ENCODE measurements at places on chromosomes 4 and X. TPM values are rescaled to one million over a fixed set of nuclear protein-coding genes. Genes with fewer than 3 reads are reported as not detected.

The RAI2 gene
- total RNA-seq = 1.3 TPM

The PIGA gene
- total RNA-seq = 4.9 TPM

The NSUN7 gene
- total RNA-seq = 0.51 TPM

GRCh38 chr4:150173982-150174398, 95.7 kb downstream of the DCLK2 start:
- no peaks in the 10 kb centered on the region for H3K27me3 ChIP-seq
- H3K4me3 ChIP-seq = no peak overlapping the region
- H3K4me1 ChIP-seq = peaks cover 3% of the 10 kb centered on the region
- peak; percentile 78 for DNase-seq

DNA sequence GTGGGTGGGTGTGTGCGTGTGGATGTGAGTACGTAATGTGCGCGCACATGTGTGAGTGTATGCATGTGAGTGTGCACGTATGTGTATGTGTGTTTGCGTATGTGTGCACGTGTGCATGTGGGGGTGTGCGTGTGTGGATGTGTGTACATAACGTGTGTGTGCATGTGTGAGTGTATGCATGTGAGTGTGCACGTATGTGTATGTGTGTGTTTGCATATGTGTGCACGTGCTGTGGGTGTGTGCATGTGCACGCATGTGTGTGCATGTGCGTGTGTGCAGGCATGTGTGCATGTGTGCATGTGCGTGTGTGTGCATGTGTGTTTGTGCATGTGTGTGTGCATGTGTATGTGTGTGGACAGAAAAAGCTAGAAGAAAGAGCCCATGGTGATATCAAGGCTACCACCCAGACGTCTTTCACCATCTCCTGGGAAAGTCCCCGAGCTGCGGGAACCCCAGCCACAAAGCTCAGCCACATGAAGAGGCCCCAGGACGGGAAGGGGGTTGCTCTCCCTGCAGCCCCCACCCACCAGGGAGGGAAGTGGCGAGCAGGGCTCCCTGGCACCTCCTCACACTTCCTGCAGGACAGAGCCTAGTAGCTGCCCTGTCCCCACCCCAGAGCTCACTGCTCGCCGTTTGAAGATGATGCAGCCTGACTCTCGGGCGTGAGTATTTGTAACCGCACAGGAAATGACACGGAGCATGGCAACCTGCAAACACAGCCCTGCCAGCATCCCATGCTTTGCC, 108.3 kb downstream of the DCTD start:
- peak; percentile 23 for DNase-seq
- no peak overlapping the region for H3K4me3 ChIP-seq
- H3K4me1 ChIP-seq = no peaks in the 10 kb centered on the region
- no peaks in the 10 kb centered on the region for H3K36me3 ChIP-seq
- no peak overlapping the region for H3K27ac ChIP-seq

GRCh38 chr4:62130637-62131036, 930.5 kb downstream of the ADGRL3 start:
- H3K27ac ChIP-seq = no peak overlapping the region
- H3K4me3 ChIP-seq = no peak overlapping the region
- H3K4me1 ChIP-seq = no peaks in the 10 kb centered on the region

The CCDC110 gene
- total RNA-seq = 2.0 TPM

DNA sequence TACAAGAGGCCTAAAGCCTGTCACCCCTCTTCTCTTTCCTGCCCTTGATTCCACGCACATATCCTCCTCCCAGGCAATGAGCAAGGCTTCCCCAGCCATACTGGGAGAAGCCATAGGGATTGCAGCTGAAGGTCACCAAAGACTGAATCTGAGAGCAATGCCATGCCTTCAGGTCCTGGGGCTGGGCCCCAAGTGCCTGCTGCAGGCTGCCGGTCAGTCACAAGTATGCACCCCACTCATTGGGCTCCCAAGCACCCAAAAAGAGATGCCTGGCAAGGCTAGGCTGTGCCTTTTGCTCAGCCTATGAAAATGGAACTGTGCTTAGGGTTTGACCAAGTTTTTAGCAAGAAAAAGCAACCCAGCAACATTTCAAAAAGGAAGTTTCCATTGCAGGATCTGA, 210.6 kb upstream of the MAMLD1 start:
- H3K36me3 ChIP-seq = no peaks in the 10 kb centered on the region
- no peak for DNase-seq
- no peak overlapping the region for H3K27ac ChIP-seq
- H3K4me1 ChIP-seq = peaks cover 3% of the 10 kb centered on the region
- no peak overlapping the region for H3K4me3 ChIP-seq

GRCh38 chr4:17324386-17324830, 187.5 kb downstream of the QDPR start:
- no peaks in the 10 kb centered on the region for H3K27me3 ChIP-seq
- H3K4me3 ChIP-seq = no peak overlapping the region
- H3K27ac ChIP-seq = no peak overlapping the region
- peak; percentile 76 for DNase-seq

GRCh38 chr4:32672359-32672758, 1952.2 kb downstream of the PCDH7 start:
- no peak overlapping the region for H3K27ac ChIP-seq
- no peak overlapping the region for H3K4me3 ChIP-seq
- no peaks in the 10 kb centered on the region for H3K4me1 ChIP-seq
- DNase-seq = no peak
- H3K27me3 ChIP-seq = no peaks in the 10 kb centered on the region
- no peaks in the 10 kb centered on the region for H3K36me3 ChIP-seq

DNA sequence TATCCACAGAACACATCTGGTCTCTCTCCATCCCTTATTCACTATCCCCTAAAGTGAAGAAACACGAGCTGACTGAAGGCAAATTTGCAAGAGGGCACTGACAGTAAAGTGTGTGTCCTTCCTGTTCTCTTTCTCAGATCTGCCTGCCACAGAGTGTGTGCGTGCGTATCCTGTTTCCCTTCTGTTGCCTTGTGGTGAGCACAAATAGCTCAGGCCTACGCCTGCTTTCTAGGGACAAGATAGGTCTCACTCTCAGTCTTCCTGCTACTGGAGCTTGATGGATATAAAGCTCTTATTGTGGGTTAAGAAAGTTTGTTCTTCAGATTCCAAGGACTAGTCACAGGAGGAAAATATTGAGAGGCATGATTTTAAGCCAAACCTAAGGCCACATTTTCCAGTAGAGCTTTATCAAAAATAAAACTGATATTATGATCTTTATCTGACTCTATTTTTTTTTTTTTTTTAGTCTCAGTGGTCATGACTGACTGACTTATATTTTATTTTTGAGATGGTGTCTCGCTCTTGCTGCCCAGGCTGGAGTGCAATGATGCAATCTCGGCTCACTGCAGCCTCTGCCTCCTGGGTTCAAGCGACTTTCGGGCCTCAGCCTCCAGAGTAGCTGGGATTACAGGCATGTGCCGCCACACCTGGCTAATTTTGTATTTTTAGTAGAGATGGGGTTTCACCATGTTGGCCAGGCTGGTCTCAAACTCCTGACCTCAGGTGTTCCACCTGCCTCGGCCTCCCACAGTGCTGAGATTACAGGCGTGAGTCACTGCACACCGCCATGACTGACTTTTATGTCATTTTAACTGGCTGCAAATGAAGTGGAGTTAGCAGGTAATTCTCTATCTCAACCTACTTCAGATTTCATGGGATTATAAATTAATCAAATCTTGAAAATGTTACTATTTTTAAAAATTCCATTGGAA, 140.3 kb upstream of the SH3RF1 start:
- no peak overlapping the region for H3K27ac ChIP-seq
- H3K4me1 ChIP-seq = peaks cover 2% of the 10 kb centered on the region
- H3K4me3 ChIP-seq = no peak overlapping the region
- no peaks in the 10 kb centered on the region for H3K36me3 ChIP-seq
- no peaks in the 10 kb centered on the region for H3K27me3 ChIP-seq

GRCh38 chr4:90318193-90318592, 191.0 kb downstream of the CCSER1 start:
- no peaks in the 10 kb centered on the region for H3K4me1 ChIP-seq
- H3K36me3 ChIP-seq = no peaks in the 10 kb centered on the region
- peak overlapping the region; percentile 89 for H3K27ac ChIP-seq
- peak overlapping the region; percentile 4 for H3K4me3 ChIP-seq
- DNase-seq = peak; percentile 90
- H3K27me3 ChIP-seq = no peaks in the 10 kb centered on the region

- H3K27me3 ChIP-seq = no peaks in the 10 kb centered on the region
- no peak overlapping the region for H3K27ac ChIP-seq
- no peak overlapping the region for H3K4me3 ChIP-seq
- DNase-seq = no peak
- peaks cover 2% of the 10 kb centered on the region for H3K36me3 ChIP-seq
These were observed 66.6 kb downstream of the CLDN22 start for GRCh38 chr4:183253451-183253850.

The EXOC1L gene
- not detected for total RNA-seq

- H3K27ac ChIP-seq = peak overlapping the region; percentile 51
- H3K36me3 ChIP-seq = no peaks in the 10 kb centered on the region
- DNase-seq = no peak
- no peak overlapping the region for H3K4me3 ChIP-seq
- no peaks in the 10 kb centered on the region for H3K4me1 ChIP-seq
These were observed 707 bp upstream of the SHROOM4 start for GRCh38 chrX:50814701-50815100.

The VCX2 gene
- total RNA-seq = not detected

The RWDD4 gene
- total RNA-seq = 14.9 TPM

DNA sequence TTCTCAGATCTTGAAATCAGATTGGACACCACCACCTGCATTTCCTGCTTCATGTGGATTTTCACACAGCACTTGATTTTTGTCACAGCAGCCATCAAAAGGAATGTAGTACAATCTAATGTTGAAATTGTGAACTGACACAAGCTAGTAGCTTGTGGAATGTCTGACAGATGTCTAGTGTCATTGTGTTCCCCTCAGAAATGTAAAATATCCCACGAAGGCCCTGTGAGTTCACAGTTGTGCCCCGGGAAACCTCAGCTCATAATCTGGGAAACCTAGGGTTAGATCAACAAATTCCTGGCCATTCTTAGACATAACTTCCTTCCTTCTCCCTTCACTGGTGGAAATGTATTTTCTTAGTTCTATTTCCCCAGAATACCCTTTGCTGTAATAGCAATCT, 205.7 kb downstream of the AR start:
- no peaks in the 10 kb centered on the region for H3K36me3 ChIP-seq
- H3K4me1 ChIP-seq = no peaks in the 10 kb centered on the region
- no peak overlapping the region for H3K27ac ChIP-seq
- no peaks in the 10 kb centered on the region for H3K27me3 ChIP-seq
- no peak for DNase-seq

DNA sequence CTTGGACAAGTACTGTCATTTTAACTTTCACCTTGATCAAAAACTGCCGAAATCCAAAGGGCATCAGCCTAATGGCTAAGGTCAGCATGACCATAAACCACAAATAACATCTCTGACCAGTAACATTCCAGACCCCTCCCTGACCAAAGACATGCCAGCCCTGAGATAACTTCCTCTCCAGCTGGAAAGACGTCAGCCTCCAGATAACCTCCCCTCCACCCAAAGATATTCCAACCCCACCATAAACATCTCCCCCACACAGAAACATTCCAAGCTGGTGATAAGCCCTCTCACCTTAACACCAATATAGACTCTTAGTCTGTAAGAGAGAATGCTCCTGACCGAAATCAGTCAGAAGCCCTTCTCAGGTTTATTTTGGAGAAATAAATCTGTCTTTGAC, 7.4 kb downstream of the PPP1R2C start:
- H3K4me1 ChIP-seq = no peaks in the 10 kb centered on the region
- H3K27me3 ChIP-seq = no peaks in the 10 kb centered on the region
- H3K4me3 ChIP-seq = no peak overlapping the region
- H3K27ac ChIP-seq = no peak overlapping the region
- peak; percentile 8 for DNase-seq

The FABP2 gene
- not detected for total RNA-seq

- no peak overlapping the region for H3K4me3 ChIP-seq
- H3K4me1 ChIP-seq = no peaks in the 10 kb centered on the region
- no peak for DNase-seq
- H3K27me3 ChIP-seq = peaks cover 5% of the 10 kb centered on the region
- no peak overlapping the region for H3K27ac ChIP-seq
- no peaks in the 10 kb centered on the region for H3K36me3 ChIP-seq
These were observed 6.0 kb downstream of the HPSE start for GRCh38 chr4:83328521-83329187.

The EIF2S3 gene
- total RNA-seq = 275 TPM

The TEX13C gene
- not detected for total RNA-seq

The ADAMTS3 gene
- 2.1 TPM for total RNA-seq

DNA sequence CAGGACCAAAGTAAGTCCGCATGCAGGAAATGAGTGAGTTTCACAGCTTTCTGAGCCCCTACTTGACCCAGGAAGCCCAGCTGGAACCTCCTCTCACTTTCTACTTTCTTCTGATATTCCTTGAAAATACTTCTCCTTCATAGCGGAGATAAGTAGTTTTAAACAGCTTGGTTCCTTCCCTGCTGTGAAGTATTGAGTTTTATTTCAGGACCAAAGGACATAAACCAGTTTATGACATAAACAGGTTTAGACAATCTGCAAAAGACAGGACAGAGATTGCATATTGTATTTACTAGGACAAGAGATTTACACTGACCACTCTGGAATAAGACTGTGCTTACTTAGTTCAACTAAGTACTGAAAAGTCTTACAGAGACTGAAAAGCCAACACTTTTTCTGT, 54.8 kb downstream of the PAGE2 start:
- H3K36me3 ChIP-seq = no peaks in the 10 kb centered on the region
- no peak for DNase-seq

GRCh38 chr4:44447563-44448504, 775 bp downstream of the KCTD8 start:
- H3K27me3 ChIP-seq = peaks cover 8% of the 10 kb centered on the region
- no peak overlapping the region for H3K27ac ChIP-seq
- peak; percentile 10 for DNase-seq
- peak overlapping the region; percentile 16 for H3K4me3 ChIP-seq
- no peaks in the 10 kb centered on the region for H3K4me1 ChIP-seq

GRCh38 chrX:70196961-70197720, 19.9 kb downstream of the DGAT2L6 start:
- no peak overlapping the region for H3K4me3 ChIP-seq
- H3K4me1 ChIP-seq = no peaks in the 10 kb centered on the region
- no peaks in the 10 kb centered on the region for H3K27me3 ChIP-seq
- no peaks in the 10 kb centered on the region for H3K36me3 ChIP-seq
- no peak overlapping the region for H3K27ac ChIP-seq

All from fibroblast of lung (primary cell).